ENCODE measurements at places on chromosomes 3 and 15.

DNA sequence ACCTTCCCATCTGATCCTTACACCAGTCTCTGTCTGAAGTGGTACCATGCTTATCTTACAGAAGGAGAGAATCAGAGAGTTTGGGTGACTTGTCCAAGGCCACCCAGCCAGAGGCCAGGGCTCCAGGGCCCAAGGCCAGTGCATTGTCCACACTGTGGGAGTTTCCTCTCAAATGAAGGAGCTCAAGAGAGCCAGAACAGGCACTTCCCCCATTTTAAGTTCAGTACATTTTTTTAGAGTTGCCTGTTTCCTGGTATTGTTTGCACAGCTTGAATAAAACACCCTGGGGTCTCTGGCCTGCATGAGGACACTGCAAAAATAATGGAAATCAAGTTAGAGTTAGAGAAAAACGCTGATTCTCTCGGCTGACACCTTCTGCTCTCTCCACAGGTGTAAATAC lies 284.0 kb downstream of the SQOR start:
- DNase-seq, result no peak

- DNase-seq, result no peak
Measured at GRCh38 chr3:105965384-105965783, 96.6 kb upstream of the CBLB start.

DNA sequence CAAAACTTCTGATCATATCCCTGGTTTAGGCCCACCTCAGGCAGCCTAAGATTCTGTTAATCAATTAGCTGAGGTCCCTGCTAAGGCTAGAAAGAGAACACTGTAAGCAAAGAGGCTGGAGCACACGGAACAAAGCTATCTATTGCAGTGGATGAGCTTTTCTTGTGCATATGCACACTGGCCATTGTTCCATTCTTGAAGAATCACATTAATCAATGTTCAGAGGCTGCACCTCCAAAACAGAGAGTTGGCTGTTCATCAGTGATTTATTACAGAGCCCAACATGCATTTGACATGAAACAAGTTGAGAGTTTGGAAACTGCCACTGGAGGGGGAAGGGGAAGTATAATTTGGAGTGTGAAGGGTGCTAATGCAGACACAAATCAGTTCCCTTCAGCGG lies 873.0 kb downstream of the ROBO1 start:
- DNase-seq, result no peak

- DNase-seq, result no peak
Measured at GRCh38 chr3:142916605-142917004, 27.7 kb upstream of the PCOLCE2 start.

DNA sequence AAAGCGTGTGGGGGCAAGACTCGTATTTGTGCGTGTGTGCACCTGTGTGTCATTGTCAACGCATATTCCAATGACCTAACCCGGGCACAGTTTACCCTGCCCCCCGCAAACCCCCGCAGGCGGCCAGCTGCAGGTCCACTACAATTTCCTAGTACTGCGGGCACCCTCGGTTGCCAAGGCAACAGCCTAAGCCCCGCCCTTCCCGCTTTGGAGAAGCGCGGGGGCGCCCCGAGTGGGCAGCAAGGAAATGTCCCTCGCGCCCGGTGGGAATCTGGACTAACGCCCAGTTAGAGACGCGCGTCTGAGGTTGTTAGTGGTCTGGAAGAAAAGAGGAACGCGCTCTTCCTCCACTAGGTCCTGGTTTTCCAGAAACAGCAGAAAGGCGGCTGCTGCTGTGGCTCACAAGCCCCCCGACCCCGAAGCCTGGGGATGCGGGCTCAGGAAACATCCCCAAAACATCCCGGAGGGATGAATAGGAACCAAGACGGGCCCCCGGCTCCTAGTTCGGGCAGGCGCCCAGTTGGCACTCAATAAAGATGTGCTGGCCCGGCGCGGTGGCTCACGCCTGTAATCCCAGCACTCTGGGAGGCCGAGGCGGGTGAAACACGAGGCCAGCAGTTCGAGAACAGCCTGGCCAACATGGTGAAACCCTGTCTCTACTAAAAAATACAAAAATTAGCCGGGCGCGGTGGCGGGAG lies 1.1 kb downstream of the ABHD14A start:
- DNase-seq, result no peak

GRCh38 chr3:157073810-157074209 lies 86.1 kb downstream of the CCNL1 start:
- DNase-seq, result no peak

- DNase-seq, result no peak
Measured at GRCh38 chr3:86654806-86655460, 336.0 kb downstream of the VGLL3 start.

- DNase-seq, result no peak
Measured at GRCh38 chr15:90471769-90472168, 58.0 kb upstream of the CRTC3 start.

DNA sequence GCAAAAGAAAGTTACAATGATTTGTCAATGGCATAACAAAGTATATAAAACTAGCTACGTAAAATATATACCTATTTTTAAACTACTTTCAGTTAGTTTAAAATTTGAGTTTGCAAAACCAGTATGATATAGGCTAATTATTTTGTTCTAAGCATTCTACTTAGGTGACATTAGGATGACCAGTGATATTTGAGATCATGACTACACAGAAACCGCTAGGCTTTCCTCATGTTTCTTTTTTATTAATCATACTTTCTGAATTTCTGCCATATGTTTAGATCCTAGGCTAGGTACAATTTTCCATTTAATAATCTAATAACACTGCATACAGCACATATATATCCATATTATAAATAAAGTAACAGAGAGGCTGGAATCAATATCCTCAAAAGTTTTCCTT lies 52.4 kb upstream of the XRN1 start:
- no peak for DNase-seq

GRCh38 chr15:99412082-99412481 lies 153.7 kb upstream of the MEF2A start:
- no peak for DNase-seq

GRCh38 chr3:23810343-23811184 lies 4.8 kb downstream of the UBE2E1 start:
- DNase-seq, result peak; percentile 24

DNA sequence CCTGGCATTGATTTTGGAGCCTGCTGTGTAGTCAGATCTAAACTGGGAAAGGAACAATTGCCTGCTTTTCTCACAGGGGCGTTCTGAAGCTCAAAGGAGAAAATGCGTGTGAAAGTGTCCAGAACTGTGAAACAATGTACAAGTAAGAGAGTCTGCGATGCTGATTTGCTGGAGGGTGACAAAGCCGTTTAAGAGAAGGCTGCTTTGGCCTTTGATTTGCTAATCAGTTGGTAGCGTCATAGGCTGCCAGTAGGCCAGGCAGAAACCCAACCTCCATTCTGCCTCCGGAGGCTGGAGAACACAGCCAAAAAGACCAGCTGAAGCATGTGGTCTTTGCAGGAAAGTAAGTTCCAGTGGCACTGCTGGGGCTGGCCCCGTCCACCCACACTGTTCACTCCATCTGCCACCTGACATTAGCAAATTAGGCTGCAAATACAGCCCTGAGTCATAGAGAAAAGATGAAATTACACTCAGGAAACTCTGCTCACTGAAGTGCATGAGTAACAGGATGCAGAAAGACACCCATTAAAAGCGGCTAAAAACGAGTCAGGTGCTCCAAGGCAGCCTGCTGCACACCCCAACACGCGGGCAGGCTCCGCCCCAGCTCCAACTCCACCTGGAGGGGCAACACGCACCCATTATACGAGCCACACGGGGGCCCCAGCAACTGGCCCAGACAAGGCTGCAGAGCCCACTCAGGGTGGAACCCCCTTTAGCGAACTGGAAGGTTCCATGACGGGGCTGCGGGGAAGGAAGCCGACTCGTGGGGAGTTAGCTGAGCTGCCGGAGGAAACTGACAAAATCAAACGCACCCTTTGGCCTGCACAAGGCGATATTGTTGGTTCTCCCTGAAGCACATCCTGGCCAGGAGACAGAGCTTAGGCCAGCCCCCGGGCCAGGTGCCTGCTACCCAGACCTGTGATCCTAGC lies 31.6 kb downstream of the ZDHHC19 start:
- peak; percentile 87 for DNase-seq

- no peak for DNase-seq
Measured at GRCh38 chr3:122635789-122636188, 44.9 kb upstream of the PARP14 start.

GRCh38 chr3:159340877-159341500 lies 539.1 kb downstream of the MFSD1 start:
- DNase-seq, result no peak

- no peak for DNase-seq
Measured at GRCh38 chr3:78724859-78725258, 1042.9 kb downstream of the ROBO1 start.

GRCh38 chr15:72249142-72249810 lies 18.3 kb upstream of the PKM start:
- DNase-seq, result no peak

DNA sequence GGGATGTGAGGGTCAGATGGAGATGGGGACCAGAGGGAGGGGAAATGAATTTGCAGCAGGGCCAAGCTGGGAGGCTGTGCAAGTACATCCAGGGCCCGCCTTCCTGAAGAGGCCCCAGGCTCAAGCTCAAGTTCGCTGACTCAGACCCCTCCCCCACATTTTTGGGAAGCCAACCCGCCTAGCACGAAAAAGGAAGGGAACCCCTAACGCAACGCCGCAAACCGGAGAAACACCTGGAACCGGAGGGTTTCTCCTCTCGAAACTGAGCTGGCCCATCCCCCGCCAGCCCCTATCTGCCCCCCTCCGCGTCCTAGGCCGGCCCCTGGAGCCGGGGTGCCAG lies 624 bp downstream of the AP3B2 start:
- no peak for DNase-seq

GRCh38 chr15:64035525-64035924 lies 10.8 kb downstream of the DAPK2 start:
- DNase-seq, result no peak

GRCh38 chr3:98692787-98693473 lies 70.2 kb upstream of the ST3GAL6 start:
- no peak for DNase-seq

- no peak for DNase-seq
Measured at GRCh38 chr15:91860498-91860897, 7.0 kb downstream of the SLCO3A1 start.

GRCh38 chr15:82047453-82048400 lies 1.9 kb upstream of the MEX3B start:
- DNase-seq, result no peak

DNA sequence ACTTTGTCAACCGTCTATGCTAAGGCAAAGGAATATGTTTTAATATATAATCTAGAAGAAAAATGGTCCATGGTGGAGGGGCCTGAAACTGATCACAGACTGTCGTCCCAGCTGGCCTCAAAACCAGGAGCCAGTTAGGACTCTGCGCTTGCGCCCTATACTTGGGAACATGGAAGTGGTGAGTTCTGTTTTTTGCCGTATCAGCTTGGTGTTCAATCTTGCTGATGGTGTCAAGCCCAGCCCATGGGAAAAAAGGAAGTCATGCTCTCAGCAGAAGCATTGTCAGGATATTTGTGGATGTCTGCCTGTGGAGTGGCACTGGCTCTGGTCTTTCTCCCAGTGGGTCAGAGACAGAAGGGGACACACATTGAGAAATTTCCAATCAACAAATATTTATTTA lies 342.0 kb upstream of the CTDSPL start:
- no peak for DNase-seq

DNA sequence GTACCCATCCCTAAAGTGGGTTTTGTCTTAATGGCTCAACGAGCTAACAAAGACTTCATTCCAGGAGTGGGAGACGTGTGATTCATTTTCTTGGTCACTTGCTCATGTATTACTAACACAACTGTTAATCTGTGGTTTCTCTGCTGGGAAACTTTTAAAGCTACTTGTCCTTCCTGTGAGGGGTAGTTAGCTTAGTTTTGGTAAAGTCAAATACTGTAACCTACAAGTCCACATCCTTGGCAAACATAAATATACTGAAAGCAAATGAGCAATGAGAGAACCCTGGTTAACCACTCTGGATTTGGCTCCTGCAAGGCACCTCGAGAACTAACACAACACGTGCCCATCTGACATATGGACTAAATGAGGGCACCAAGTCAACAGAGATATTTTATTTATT lies 19.9 kb downstream of the NOX5 start:
- no peak for DNase-seq

DNA sequence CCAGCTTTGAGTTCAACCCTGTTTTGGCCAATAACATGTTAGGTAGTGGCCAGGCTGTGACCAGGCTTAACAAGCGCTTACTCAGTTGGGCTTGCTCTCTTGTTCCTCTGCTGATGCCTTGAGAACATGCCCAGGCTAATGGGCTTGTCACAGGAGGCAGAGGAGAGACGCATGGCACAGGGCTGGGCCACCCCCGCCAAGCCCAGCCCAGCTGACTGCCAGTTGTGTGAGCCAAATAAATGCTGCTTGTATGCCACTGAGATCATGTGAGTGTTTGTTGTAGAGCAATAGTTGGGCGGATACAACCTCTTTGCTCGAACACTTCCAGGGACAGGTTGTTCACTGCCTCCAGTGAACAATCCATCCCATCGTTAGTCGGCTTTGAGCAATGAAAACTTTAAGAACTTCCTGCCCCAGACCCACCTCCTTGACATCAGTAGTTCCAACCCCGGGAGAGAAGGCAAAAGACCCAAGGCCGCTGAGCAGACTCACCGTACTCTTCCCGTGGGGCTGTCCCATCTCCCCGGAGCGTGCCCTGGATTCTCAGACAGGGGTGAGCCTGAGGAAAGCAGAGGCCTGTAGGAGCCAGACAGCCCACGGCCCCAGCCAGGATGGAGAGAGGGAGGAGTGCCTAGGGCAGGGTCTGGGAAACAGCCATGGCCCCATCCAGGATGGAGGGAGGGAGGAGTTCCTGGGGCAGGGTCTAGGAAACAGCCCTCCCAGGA lies 4.1 kb downstream of the PLA2G4F start:
- no peak for DNase-seq

- no peak for DNase-seq
Measured at GRCh38 chr3:129937717-129938116, 36.8 kb upstream of the TRH start.

GRCh38 chr3:193039058-193039457 lies 121.4 kb upstream of the MB21D2 start:
- no peak for DNase-seq
